ENCODE measurements at places on chromosomes 1 and 21.

DNA sequence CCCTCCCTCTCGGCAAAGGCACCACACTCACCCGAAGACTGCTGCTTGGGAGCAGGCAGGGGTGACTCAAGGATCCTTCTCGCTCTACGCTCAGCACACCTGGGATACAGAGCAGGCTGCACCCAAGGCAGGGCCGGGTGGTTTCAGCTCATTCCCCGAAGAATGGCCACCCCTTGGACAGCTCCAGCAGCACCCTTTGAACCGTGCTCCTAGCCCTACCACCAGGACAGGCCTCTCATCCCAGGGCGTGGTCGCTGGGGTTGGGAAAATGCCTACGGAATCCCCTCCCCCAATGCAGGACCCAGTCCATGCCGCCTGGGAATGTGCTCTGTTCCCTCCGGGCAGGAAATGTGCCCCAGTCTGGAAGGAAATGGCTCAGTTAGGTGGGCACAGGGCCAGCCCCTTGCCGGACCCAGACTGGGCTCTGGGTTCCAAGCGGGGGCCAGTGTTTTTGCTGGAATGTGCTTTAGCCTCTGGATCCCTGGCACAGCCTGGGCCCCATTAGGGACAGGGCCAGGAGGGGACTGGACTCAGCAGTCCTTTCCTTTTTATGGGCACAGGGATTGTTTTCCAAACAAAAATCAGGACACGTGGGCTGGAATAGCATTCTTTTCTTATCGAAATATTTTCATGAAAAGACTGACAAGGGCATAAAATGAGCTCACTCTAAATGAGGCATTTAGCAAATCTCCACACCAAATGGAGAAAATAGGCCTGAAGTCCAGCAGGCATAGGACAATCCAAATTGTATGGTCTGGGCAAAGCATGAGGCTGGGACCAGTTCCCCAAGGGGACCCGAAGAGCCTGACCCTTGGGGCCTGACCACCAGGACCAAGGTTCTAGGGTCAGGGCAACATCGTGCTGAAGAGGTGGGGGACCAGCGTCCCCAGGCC lies 7.3 kb downstream of the TMEM82 start:
- no peak for DNase-seq

GRCh38 chr1:182990413-182991144 lies 32.6 kb upstream of the LAMC1 start:
- DNase-seq = no peak

GRCh38 chr1:18950401-18951026 lies 6.0 kb downstream of the IFFO2 start:
- no peak for DNase-seq

DNA sequence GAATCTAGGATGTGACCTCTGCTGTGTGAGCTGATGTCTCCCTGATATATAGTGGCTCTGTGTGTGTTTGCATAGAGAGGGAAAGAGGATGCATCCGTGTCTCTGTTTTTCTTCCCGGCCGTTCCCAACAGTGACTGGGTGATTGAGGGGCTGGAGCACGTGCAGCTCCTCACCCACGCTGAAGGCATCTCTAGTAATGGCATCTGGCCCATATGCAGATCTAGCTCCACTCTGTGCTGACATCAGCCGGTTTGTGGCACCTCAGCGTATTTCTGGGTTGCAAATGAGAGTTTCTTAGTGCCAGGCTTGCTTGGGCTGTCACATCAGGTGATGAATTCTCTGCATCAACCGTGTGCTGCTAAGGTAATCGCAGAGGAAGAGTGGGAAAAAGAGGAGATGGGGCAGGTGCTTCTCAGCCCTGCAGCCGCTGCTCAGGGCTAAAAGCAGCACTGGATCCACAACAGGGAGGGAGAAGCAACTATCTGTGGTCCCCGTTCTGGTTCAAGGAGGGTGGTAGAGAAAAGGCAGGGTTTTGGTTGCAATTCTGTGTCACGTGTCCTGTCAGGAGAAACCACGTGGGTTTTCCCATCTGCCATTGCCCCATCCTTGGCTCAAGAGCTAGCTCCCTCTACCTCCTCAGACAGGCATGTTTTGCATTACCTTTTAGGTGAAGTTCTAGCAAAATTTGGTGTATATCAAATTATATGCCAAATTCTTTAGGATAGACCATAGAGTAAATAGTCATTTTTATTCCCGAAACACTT lies 282.9 kb downstream of the PBX1 start:
- no peak for DNase-seq

DNA sequence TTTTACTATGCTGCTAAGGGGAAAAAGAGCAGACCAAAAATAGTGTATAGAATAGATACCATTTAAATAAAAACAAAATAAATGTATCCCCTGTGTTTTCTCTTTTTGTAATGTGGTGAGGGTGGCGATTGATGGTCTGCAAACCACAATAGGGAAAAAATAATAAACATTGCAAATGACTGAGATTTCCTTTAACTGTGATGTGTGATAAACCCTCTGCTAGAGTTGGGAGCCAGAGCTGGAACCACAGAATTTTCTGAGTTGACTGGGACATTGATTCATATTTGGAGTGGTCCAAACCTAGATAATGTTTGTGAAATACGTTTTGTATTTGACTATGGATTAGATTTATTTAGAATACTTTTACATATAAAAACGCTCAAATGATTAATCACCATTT lies 70.6 kb upstream of the PTGFR start:
- no peak for DNase-seq

DNA sequence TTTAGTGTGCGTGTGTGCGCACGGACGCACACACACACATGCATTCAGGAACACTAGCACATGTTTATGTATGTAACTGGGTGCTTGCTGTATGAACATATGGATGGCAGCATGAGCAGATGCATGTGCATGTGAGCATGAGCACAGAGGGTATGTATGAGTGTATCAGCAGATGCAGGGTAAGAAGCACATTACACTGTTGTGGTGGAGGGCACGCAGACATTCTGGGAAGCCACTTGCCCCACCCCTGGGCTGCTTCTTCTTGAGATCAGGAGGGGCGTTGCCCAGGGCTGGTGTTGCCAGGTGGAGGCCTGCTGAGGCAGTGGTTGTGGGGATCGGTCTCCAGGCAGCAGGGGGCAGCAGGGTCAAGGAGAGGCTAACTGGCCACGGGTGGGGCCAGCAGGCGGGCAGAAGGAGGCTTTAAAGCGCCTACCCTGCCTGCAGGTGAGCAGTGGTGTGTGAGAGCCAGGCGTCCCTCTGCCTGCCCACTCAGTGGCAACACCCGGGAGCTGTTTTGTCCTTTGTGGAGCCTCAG lies 3.9 kb upstream of the P3R3URF start:
- DNase-seq = peak; percentile 86

- no peak for DNase-seq
These were observed 10.5 kb upstream of the SDE2 start for GRCh38 chr1:226009650-226010044.

- DNase-seq = no peak
These were observed 688.7 kb downstream of the PTPRU start for GRCh38 chr1:29925058-29925457.

DNA sequence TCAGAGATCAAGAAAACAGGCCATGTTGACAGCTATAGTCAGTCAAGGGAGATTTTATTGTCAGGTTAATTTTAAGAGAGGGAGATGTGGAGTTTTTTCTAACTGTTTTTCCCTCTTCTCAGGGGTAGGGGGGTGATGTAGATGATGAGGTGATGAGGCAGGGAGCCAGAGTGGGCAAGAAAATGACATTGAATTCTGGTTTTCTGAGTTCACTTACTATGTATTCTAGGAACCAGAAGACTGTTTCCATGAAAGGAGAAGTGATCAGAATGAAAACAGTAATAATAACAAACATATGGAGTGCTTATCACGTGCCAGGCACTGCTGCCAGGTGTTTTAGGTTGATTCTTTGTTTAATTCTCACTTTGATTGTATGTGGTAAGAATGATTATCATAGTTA lies 40.2 kb downstream of the CASQ2 start:
- DNase-seq = no peak

- DNase-seq = no peak
These were observed 69.4 kb downstream of the NID1 start for GRCh38 chr1:235995511-235995910.

DNA sequence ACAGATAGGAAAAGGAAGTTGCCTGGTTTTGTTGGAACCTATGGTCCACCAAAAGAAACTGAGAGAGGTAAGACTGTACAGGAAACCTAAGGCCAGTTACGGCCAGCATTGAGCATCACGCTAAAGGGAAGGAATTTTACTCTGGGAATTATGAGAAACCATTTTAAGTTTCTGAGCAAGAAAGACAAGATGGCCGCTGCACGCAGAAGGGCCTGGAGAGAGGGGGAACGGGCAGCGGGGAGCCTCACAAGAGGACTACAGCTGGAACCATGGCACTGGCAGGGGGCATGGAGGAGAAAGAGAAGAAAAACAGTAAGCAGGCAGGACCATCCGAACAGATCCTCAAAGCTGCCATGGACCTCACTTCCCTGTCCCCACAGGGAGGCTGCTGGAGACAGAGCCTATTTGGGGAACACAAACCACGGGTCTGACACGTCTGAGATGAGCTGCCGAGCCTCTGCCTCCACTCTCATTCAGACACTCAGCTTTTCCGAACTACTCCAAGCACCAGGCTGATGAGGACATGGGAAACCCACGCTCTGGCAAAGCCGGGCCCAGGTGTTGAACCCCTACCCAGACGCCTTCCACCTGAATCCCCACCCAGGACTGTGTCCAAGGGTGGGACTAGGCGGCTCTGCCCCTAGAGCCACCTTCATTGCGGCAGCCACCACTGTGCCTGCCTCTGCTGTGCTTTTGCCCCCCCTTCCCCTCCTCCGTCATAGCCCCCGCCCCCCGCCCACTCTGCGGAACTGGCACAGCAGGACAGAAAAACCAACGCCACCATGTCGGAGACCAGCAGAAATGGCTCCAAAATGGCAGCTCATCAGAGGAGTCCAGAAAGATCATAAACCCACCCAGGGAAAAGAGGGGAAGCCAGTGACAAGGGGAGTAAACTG lies 69.0 kb downstream of the CD46 start:
- no peak for DNase-seq

- DNase-seq = no peak
These were observed 1.0 kb upstream of the S100A6 start for GRCh38 chr1:153536671-153537375.

All from NCI-H2171 (cell line).